ENCODE measurements at places on chromosomes 3 and 15.
A peak's percentile ranks its signal among the peaks of the same experiment; 100 is the strongest.

- no peak for DNase-seq
Observed at GRCh38 chr3:51378065-51378464, 7.0 kb upstream of the MANF start.

- no peak for DNase-seq
Observed at GRCh38 chr15:52232327-52232726, 41.1 kb upstream of the GNB5 start.

GRCh38 chr3:50587806-50588758 lies 18.8 kb downstream of the HEMK1 start:
- peak; percentile 51 for DNase-seq

DNA sequence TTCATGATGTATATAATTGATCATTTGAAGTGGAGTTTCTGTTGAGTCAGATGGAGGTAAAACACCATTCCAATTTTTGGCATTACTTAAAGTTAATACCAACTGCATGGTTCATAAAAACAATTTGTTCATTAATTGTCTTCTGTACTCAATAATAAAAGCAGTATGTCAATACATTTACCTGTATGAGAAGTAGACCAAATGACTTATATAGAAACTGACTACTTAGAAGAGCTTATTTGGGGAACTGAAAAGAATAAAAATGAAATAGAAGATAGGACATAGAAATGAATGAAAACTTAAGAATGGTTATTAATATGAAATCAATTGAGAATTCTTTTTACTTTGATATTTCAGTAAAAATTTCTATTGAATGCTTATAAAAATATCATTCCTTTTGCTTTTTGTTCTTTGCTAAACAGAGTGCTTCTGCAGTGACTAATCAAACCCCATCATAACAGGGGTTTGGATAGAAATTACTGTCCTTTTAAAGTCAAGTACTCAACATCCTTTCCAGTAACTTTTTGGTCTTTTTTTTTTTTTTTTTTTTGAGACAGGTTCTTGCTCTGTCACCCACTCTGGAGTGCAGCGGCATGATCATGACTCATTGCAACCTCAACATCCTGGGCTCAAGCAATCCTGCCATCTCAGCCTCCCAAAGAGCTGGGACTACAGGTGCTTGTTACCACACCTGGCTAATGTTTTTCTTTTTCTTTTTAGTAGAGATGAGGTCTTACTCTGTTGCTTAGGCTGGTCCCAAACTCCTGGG lies 6.5 kb upstream of the CRYBG3 start:
- peak; percentile 26 for DNase-seq

DNA sequence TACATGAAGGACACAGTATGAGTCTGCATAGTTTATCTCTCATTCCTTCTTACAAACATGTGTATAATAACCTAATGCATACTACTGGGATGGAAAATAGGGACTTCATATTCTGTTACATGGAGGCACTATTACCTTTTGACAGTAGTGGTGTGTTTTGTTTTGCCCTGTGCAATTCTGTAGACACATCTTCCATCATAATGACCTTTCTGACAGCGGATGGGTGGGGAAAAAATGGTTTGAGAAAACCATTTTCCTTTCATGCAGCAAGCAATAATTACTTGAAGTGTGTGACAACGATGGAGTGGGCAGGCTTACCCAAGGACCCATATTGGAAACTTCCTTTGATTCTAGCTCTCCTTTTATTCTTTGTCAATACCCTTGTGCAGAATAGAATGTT lies 153.6 kb upstream of the ONECUT1 start:
- no peak for DNase-seq

DNA sequence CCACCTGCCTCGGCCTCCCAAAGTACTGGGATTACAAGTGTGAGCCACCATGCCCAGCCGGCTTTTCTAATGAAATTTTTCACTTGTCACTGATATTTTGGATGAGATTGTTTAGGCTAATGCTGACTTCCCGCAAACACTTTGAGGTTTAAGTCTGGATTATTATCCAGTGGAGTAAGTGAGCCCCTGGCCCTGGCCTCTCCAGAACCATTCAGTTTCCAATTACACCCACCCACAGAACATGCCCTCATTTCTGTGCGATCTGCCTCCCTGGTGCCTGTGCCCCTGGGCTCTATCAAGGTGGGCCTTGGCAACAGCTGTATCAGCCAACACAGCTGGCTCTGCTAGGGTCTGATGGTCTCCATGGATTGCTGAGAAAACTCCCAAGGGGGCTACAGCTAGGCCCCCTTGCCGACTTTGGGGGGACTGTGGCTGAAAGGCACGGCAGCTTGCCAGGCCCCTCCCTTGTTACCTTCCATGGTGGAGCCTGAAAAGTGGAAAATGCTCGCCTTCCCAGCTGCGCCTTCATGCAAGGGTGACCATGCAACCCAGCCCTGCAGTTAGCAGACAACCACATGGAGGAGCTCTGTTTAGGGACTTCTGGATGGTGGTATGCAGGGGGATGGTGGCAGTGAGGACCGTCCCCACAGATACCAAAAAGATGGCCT lies 288.9 kb downstream of the FAM43A start:
- no peak for DNase-seq

- DNase-seq, result no peak
Observed at GRCh38 chr3:160810362-160811236, 54.6 kb downstream of the PPM1L start.

GRCh38 chr15:90001683-90002427 lies 731 bp downstream of the ZNF710 start:
- peak; percentile 50 for DNase-seq

DNA sequence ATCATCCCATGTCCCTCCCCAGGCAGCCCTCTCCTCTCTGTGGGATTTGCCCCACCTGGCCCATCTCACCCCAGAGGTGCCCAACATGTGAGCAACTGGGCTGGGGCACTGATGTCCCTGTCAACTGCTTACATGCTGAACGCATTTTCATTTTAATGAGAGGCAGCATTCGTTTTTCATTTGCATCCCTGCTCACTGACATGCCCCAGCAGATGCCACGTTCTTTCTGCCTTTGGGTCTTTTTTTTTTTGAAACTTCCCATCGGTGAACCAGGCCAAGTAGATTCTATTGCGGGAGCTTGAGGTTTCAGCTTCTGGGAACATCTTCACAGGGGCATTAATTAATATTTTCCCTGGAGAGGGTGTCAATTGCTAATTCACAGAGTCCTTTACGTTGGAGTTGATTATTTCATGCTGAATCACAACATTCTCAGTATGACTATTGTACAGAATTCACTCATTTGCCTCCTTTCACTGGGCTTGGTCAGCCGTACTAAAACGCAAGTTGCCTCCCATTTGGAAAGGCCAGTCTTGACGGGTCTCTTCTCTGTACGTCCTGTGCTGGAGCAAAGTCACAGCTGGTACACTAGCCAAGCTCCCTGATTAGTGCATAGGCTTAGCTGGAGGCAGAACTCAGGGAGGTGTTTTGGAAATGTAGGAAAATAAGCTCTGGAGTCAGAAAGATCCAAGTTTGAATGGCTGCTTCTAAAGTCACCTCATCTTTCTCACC lies 69.8 kb downstream of the CHRNA7 start:
- no peak for DNase-seq

GRCh38 chr3:185759512-185759911 lies 65.3 kb downstream of the IGF2BP2 start:
- no peak for DNase-seq

DNA sequence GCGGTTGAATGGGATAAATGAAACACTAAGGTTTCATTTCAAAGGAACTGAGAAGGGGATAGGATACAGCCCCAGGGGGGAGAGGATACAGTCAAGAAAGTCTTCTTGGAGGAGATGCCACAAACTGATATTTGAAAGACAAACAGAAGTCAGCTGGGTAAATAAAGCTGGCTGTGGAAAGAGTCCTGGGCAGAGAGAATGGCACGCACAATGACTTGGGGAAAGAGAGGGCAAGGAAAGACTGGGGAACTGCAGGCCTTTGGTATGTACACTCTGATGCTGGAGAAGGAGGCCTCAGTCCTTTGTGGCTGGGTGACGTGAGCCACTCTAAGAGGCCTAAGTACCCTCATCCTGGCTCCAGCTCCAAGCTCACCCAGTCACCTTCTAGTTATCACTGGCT lies 45.2 kb upstream of the LMCD1 start:
- no peak for DNase-seq

DNA sequence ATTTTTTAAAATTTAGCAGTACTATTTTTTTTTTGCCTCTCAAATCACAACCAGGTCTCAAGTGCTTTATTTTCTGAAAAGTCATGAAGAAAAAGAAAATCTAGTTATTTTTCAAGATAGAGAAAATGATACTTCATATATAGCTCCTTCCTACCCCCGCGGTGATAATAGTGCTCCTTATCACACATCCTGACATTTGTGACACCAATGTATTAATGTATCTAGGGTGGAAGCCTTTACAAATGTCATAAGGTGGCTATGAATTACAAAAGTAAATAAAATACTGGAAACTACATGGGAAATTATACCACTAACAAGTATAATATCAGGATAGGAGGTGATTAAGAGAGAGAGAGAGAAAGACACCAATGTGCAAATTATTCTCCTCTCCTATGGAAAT lies 582.2 kb downstream of the UNC13C start:
- DNase-seq, result no peak

DNA sequence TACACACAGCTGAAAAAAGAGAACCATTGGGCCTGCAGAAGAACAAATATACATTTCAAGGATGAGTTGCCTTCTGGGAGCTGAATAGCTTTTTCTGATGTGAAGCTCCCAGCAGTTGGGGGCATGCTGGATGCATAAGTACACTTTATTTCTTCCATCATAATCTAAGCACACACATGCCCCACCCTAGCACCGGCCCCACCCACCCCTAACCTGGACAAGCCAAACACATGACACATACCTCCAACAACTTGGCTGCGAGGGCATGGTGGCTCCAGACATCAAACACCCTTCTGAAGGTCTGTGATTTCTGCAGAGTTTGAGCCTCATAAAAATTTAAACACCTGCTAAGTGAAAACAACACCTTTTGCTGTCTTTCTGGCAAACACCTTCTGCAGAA lies 307.2 kb upstream of the TRIM42 start:
- DNase-seq, result no peak

All from activated effector memory CD4-positive, alpha-beta T cell treated with Interleukin-2 at 50 U/mL for 16 hours (primary cell).